Endothelial cell (in vitro differentiated cells): ENCODE measurements at places on chromosomes 7 and 10.

DNA sequence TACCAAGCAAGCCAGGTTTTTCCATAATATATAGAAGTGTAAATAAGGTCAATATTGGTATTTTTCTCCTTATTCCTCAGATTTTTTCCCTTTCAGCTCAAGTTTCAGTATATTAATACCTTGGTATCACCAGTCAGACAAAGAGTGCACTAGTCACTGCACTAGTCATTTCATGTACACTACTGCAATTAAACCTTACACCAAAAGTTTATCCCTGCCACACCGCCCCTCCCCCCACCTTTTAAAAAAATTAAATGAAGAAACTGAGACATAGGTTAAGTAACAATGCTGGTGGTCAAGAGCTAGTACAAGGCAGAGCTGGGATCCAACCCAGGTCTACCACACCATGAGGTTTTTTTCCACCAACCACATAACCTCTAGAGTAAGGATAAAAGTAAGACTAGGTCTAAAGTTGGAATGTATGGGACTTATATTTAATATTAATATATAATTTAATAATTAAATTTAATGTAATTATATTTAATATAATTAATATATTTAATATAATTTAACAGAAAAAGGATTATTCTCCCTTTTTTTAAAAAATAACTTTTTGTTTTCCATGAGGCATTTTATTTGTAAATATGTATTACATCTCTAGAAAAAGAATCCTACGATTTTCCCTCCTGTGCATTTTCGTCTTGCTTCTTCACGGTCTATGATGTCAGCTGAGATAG lies 68.5 kb downstream of the NT5C2 start:
- no peak for DNase-seq

DNA sequence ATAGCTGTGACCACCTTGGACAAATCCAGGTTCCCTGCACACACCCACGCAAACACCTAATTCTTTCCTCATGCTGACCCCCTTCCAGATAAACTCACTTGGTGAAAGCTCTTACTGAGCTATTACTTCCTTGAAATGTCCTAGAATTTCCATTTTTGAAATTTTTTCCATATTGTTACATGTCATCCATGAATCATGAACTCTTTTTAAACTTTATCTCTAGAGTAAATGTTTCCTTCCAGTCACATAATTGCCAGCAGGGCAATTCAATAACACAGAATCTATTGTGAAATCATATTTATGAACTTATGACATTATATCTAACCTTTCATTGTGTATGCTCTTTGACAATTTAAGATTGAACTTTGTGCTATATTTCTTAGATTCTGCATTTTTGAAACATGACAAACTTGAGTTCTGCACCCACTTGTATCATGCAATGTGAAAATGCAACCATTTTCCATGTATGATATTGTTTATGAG lies 26.8 kb upstream of the FGL2 start:
- DNase-seq: no peak

- no peak for DNase-seq
Observed at GRCh38 chr7:68965351-68965750, 632.9 kb upstream of the AUTS2 start.

DNA sequence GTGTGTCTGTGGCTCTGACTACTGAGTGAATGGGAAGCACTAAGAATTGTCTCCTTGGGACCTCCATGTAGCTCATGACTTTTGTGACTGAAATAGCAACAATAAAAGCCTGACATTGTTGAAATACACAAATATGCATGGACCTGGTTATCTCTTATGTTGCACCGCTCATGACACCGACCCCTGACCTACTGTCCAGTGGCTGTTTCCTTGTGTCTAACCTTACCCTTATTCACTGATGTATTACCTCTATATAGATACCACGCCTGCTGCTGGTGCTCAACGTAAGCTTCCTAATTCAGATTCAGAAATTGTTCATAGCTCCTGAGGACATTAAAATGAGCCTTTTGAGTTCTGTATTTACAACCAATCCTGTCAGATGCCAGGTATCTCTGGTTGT lies 243.4 kb upstream of the SEMA3C start:
- no peak for DNase-seq
